ENCODE measurements at places on chromosomes 5 and 9. TPM values are rescaled to one million over a fixed set of nuclear protein-coding genes. Genes with fewer than 3 reads are reported as not detected.

Gene MEIKIN
- 1.6 TPM for total RNA-seq

Gene SMC2
- total RNA-seq = 6.5 TPM

DNA sequence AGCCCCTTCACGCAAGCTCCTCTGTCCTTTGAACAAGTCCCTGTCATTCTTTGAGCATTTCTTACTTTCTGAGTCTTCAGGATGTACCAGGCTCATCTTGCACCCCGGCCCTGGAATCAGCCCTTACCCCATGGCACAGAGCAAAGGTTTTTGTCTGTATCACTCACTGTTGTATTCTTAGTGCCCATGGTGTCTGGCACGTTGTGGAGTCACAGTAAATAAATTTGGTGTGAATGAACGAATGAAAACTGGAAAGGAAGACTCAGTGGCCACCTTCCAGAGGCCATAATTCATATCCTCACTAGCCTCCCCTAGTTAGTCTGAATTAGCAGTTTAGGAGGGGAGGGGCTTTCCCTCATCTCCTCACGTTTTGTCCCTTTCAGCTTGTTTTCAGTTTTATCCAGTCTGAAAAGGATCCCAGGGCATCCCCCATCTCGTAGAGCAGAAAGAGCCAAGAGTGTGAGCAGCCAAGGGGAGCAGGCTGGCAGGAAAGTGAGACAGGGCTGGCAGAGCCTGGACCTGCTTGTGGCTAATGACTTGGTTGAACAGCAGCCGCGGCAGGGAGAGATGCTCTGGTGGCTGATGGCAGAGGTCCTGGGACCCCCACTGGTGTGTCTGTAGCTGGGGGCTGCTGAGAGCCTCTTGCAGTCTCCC, 42.7 kb downstream of the ZNF618 start:
- H3K27ac ChIP-seq = no peak overlapping the region
- no peak for DNase-seq
- no peaks in the 10 kb centered on the region for H3K4me1 ChIP-seq
- no peaks in the 10 kb centered on the region for H3K27me3 ChIP-seq

DNA sequence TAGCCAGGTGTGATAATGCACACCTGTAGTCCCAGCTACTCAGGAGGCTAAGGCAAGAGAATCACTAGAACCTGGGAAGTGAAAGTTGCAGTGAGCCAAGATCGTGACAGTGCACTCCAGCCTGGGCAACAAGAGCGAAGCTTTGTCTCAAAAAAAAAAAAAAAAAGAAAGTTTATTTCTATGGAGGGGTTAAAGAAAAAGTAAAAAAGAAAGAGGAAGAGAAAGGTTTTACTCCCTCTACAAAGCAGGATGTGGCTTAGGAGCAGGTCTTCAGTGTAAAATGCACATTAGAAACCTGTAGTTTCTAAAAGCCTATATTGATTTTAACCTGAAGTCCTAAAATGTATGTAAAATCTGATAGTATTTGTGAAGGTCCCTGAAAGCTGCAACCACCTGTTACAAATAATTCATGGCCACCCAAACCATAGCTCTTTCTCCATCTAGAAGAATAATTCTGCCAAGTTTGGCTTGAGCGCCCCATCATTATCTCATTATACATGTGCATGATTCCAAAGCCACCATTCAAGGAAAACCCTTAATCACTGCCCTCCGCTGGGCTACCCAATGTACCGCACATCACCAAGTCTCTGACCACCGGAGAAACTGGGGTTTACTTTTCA, 3.4 kb downstream of the FNBP1 start:
- no peaks in the 10 kb centered on the region for H3K36me3 ChIP-seq
- peak overlapping the region; percentile 96 for H3K27ac ChIP-seq
- peak overlapping the region; percentile 54 for H3K4me3 ChIP-seq
- peak; percentile 54 for DNase-seq
- peaks cover 52% of the 10 kb centered on the region for H3K4me1 ChIP-seq

Gene DOCK2
- total RNA-seq = 235 TPM

GRCh38 chr5:91403438-91403837, 20.3 kb upstream of the ARRDC3 start:
- H3K27me3 ChIP-seq = no peaks in the 10 kb centered on the region
- H3K36me3 ChIP-seq = no peaks in the 10 kb centered on the region
- no peaks in the 10 kb centered on the region for H3K4me1 ChIP-seq
- DNase-seq = no peak

- H3K4me1 ChIP-seq = no peaks in the 10 kb centered on the region
- H3K36me3 ChIP-seq = no peaks in the 10 kb centered on the region
- no peak for DNase-seq
- H3K4me3 ChIP-seq = no peak overlapping the region
- no peak overlapping the region for H3K27ac ChIP-seq
- H3K27me3 ChIP-seq = no peaks in the 10 kb centered on the region
Observed at GRCh38 chr9:82271106-82271561, 282.6 kb downstream of the SPATA31D1 start.

Gene GFI1B
- 0.21 TPM for total RNA-seq
